ENCODE measurements at places on chromosomes 1 and 21. TPM values are rescaled to one million over a fixed set of nuclear protein-coding genes. Genes with fewer than 3 reads are reported as not detected.

- no peak for DNase-seq
Observed at GRCh38 chr1:3672971-3673361, 20.6 kb downstream of the TP73 start.

DNA sequence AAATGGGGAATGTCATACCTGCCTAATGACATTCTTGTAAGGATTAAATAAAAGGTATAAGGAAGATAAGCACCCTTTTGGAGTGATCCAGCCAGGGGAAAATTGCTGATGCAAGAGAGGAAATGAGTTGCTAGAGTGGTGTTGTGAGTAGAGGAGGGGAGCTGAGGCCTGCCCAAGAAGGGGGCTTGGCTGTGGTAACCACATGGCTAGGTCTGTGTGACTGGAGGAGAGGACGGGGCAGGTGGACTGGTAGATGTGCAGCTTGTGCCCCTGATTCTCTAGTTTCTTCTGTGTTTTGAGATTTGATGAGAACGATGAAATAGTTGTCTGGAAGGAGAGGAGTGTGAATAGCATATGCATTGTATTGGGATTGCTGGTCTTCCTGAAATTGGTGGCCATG lies 6.6 kb downstream of the TXLNA start:
- DNase-seq = no peak

DNA sequence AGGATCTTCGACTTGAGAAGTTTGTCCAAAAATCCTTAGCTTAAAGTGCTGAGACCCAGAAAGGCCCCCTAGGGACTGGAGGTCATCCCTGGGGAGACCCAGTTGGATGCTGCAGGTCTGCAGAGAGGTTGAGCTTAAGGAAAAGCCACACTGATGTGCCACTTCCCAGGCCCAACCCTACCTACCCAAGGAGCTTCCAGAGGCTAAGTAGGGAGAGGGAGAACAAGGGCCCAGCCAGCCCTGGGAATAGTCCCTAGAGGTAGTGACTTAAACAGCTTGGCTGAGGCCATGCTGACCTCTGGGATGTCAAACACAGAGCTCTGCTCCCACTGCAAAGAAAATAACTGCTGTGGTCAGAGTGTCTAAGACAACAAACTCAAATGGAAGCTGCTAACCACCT lies 693.7 kb downstream of the MATN1 start:
- DNase-seq = no peak

DNA sequence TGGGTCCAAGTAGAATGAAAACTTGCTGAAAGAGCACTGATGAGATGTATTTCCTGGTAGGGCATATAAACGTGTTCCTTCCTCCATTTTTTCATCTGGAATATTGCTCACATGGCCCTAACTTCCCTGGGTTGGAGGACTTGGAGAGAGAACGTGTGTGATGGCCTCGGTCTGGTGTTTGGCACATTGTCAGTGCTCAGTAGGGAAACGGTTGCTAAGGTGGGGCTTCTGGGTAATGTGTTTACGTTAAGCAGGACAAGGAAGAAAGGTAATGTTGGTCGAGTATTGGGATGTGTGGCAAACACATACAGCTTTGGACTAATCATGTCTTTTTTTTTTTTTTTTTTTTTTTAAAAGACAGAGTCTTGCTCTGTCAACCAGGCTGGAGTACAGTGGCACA lies 6.2 kb downstream of the TTF2 start:
- DNase-seq = no peak

GRCh38 chr1:234355782-234356510 lies 17.3 kb upstream of the COA6 start:
- no peak for DNase-seq

- DNase-seq = peak; percentile 33
Observed at GRCh38 chr1:156910309-156910782, 10.1 kb upstream of the LRRC71 start.

DNA sequence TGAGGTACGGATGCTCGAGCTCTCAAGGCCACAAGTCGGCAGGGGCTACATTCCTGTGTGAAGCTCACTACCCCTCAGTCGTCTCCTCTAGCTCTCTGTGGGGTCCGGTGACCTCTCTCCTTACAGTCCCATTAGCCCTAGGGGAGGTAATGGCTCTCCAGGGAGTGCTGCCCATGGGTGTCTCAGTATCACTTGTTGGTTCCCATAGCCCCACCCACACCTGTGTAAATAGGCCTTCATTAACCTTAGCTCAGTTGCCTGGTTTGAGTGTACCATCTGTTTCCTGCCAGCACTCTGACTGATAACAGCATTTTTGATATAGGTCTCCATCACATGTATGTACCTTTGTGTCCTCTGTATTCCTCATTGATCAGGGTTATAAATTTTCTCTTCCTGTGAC lies 133.2 kb upstream of the KCNJ15 start:
- DNase-seq = no peak

- DNase-seq = peak; percentile 41
Observed at GRCh38 chr1:204250428-204251030, 36.7 kb upstream of the GOLT1A start.

DNA sequence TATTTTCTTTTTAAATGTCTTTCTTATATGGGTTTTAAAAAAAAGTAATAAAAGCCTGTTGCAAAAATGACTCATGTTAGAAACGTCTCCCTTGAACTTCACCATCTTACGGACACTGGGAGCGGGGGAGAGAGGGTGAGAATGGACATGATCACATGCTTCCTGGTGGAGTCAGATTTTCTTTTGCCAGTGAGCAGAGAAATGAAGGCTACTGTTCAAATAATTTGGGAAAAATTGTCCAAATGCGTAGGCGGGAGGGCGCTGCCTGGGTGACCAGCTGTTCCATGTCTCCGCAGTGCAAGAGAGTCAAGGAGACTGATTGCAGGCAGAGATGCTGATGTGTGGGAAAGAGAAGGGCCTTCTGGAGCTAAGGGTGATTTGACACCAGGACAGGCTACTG lies 23.1 kb downstream of the EIF2D start:
- peak; percentile 77 for DNase-seq

- peak; percentile 17 for DNase-seq
Observed at GRCh38 chr1:190436615-190437014, 41.0 kb downstream of the BRINP3 start.

- no peak for DNase-seq
Observed at GRCh38 chr1:59475737-59476136, 178.8 kb downstream of the FGGY start.

GRCh38 chr1:37477946-37478345 lies 3.6 kb downstream of the ZC3H12A start:
- DNase-seq = no peak

DNA sequence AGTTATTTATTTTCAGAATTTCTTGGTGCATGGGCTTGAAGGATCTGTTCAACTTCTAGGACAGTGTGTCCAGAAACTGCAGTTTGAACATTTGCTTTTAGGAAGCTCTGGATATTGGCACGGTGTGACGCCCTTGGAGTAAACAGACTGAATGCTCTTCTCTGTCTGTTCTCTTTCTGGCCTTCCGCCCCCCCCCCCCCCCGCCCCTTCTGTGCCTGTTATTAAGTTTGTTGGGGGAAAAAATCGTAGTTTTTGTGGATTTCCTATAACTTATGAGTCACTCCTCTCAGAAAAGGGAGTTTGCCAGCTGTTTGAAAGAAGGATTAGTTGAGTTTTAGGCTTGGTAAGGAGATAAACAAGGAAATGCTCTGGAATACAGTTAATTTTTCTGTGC lies 1.2 kb downstream of the KCTD3 start:
- peak; percentile 25 for DNase-seq

GRCh38 chr1:6251233-6251632 lies 7.3 kb downstream of the HES3 start:
- DNase-seq = no peak

- DNase-seq = no peak
Observed at GRCh38 chr1:231867607-231868006, 241.0 kb downstream of the DISC1 start.

GRCh38 chr21:45078877-45079281 lies 4.5 kb downstream of the ADARB1 start:
- peak; percentile 86 for DNase-seq

- no peak for DNase-seq
Observed at GRCh38 chr1:223417903-223418663, 24.9 kb downstream of the CCDC185 start.

GRCh38 chr21:15029077-15029476 lies 35.7 kb downstream of the NRIP1 start:
- DNase-seq = no peak

DNA sequence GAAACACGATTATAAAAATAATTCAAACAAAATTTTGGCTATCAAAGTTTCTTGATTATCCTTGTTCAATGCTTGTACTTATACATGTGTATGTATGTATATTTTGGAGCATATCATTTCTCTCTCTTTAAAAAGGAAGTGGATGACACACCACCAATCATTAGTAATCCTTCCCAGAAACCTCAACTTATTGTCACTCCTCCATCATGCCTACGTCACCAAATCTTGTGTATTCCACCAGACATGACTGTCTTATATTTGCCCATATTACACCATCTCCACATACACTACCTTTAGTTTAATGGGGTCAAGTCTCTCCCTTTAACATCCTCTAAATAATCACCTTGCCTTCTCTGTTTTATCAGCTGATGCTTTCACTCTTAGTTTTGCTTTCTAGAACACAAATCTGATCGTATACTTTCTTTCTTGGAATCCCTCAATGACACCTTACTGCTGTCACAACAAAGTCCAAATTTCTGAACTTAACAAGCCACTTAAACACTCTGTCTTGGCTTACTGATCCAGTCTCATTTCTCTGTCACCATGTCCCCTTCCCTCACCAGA lies 124.0 kb downstream of the BRINP3 start:
- DNase-seq = no peak

DNA sequence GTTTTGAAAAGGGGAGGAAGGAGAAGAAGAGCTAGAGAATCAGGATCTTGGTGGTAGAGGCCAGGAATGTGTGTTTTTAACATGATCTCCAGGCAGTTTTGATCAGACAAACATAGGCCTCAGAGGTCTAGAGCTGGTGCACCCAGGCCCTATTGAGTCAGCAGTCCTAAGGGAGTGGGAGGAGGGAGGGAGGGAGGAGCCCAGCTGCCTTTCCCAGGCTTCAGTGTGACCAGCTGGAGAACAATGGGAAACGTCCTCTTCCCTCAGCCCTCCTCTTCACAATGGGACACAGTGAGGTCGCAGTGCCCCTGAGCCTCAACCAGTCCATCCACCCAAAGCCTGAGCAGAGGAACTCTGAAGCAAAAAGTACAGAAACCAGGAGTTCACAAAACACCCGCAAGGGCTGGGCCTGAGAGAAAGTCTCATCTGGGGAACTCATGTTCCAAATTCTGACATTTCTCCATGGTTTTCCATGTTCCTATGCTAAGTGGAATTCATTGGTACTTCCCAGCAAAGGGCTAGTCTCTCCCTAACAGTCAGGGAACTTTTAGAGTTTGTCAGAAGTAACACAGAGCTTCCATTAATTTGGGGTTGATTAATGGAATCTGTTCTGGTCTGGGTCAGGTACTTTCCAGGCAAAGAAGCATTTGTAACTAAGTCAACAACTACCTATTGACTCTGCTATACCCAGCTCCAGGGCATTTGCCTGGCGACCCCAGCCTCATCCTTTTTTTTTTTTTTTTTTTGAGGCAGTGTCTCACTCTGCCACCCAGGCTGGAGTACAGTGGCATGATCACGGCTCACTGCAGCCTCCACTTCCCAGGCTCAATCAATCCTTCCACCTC lies 37.5 kb downstream of the ELAPOR1 start:
- DNase-seq = peak; percentile 78

- DNase-seq = no peak
Observed at GRCh38 chr1:158126425-158126824, 54.3 kb upstream of the CD1D start.

DNA sequence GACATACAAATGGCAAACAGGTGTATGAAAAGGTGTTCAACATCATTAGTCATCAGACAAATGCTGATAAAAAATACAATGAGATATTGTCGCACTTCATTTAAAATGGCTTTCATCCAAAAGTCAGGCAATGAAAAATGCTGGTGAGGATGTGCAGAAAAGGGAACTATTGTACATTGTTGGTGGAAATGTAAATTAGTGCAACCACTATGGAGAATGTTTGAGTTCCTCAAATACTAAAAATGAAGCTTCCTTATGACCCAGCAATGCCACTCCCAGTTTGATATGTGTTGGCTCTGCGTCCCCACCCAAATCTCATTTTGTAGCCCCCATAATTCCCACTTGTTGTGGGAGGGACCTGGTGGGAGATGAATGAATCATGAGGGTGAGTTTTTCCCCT lies 309.7 kb upstream of the ZRANB2 start:
- DNase-seq = no peak

GRCh38 chr21:41142051-41142795 lies 25.7 kb upstream of the BACE2 start:
- DNase-seq = no peak

DNA sequence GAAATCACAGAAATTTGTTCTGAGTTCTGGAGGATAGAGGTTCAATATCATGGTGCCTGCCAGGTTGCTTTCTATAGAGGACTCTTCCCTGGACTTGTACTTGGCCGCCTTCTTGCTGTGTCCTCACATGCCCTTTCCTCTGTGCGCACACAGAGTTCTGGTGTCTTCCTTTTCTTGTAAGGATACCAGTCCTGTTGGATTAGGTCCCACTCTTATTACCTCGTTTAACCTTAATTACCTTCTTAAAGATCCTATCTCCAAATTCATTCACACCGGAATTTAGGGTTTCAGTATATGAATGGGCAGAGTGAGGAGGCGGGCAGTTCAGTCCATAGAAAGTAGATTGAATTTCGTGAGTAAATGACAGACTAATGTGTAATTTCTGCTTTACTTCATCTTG lies 413.9 kb downstream of the NCAM2 start:
- no peak for DNase-seq

GRCh38 chr1:51973587-51974474 lies 16.7 kb downstream of the RAB3B start:
- peak; percentile 17 for DNase-seq

- no peak for DNase-seq
Observed at GRCh38 chr21:14737284-14737691, 191.2 kb upstream of the SAMSN1 start.

GRCh38 chr21:39452207-39452969 lies 618 bp downstream of the SH3BGR start:
- no peak for DNase-seq

DNA sequence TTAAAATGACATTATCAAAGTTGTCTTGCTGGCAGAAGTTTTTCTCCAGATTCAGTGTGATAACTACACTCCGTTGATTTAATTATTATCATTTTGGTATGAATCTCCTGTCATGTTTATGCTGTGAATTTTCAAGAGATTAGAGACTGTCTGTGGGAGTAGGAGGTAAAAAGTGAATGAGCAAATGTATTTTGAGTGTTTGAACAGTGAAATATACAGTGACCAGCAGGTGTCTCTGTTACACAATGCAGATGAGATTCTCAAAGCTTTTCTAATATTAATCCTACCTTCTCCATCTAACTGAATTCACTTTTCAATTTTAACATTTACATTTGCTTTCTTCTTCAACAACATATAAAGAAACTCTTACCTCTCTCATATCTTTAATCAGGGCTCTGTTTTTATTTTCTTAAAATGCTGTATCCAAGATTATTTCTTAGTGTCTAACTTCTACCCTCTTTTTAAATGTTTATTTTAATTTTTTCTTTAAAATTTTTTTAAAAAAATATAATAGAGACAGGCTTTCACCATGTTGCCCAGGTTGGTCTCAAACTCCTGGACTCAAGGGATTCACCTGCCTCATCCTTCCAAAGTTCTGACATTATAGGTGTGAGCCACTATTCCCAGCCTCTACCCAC lies 20.9 kb upstream of the HSPA13 start:
- peak; percentile 57 for DNase-seq

LEMD1 gene
- not detected for total RNA-seq

ZNF648 gene
- total RNA-seq = not detected

OR2L13 gene
- total RNA-seq = not detected

C8A gene
- not detected for total RNA-seq

OR2T29 gene
- not detected for total RNA-seq

IPO9 gene
- total RNA-seq = 15.7 TPM

S1PR1 gene
- total RNA-seq = 162 TPM

BTG2 gene
- 22.4 TPM for total RNA-seq

ABCA4 gene
- total RNA-seq = 487 TPM

TGFB2 gene
- 122 TPM for total RNA-seq

SPRR2F gene
- total RNA-seq = not detected

C1orf210 gene
- total RNA-seq = not detected
